ENCODE measurements at places on chromosomes 2 and 18.
A peak's percentile ranks its signal among the peaks of the same experiment; 100 is the strongest.

DNA sequence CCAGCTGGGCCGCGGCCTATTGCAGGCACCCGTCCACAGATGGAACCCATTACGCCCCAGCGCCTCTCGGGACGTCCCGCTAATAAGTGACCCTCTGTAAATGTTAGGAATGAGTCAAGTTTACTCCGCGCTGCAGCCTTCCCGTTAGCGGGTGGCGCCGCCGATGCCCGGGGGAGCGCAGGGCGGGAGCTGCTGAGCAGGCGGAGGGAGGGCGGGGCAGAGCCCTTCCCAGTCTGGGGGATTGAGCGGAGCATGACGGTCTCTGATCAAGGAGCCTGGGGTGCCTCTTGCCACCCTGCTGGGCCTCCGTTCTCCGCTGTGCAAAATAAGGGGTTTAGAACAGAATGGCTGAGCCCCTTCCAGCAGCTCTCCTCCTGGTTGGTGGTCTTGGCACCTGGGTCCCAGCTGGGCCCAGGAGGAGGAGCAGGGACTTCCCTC lies 10.5 kb downstream of the CROCC2 start:
- no peak for DNase-seq

DNA sequence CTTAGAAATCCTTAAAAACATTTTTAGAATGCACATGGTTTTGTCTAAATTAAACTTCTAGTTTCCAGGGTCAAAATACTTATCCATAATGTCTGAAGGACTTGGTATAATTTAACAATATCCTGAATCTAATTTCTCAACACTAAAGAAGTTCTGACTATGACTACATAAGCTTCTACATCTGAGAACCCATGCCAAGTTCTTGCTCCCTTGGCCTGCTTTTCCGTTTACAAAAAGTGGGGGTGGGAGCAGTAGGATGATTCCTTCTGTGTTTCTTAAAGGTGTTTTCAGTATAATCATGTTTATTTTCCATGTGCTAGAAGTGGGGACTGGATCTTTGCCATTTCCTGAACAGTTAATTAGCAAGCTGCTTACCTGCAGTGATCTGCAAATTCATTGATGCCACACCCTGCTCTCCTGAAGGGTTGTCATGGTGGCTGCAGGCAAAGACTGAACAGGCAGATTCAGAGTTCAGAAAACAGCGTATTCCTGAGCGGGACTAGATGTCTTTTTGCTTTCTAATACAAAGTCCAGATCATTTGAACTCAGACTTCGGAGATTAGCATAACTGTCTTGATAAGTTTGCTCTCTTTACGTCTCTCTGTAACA lies 36.2 kb downstream of the ADNP2 start:
- no peak for DNase-seq

DNA sequence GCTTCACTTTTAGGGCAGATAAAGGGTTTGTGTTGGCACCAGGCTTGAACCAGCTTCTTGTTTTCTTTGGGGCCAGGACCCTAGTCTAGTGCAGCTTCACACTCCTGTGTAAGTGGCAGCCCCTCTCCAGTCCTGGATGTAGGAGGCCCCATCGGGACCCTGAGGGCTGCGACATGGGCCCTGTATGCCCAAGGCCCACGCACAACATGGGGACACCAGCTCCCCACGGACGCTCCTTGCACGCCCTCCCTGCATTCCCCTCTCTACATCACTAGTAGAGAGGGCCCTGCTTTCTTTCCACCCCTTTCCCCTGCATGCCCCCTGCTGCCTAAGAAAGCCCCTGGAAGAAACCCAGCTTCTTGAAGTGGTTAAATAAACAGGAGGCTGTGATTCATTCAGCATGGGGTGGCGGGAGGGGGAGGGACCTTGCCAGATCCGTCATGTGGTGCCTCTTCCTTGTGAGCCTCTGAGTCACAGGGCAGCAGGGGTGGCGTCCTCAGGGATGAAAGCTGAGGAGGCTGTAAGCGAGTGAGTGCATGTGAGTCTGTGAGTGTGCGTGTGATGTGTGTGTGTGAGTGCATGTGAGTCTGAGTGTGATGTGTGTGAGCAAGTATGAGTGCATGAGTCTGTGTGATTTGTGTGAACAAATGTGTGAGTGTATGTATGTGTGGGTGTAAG lies 42.5 kb downstream of the COPS8 start:
- no peak for DNase-seq

DNA sequence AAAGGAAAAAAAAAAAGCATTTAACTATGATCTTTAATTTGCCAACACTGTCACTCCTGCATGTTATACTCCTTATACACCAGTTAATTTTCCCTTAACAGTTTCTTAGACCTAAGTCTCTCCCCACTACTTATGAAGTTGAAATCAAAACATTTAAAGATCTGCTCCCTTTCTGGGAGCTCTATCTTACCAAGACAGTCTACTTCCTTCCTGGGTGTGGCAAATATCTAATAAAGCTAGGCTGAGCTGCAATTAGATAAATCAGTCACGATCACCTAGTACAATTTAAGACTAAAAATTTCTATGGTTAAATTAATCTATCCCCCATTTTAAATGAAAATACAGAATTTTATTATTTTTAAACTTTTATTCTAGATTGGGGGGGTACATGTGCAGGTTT lies 33.4 kb downstream of the PUM2 start:
- DNase-seq = no peak

DNA sequence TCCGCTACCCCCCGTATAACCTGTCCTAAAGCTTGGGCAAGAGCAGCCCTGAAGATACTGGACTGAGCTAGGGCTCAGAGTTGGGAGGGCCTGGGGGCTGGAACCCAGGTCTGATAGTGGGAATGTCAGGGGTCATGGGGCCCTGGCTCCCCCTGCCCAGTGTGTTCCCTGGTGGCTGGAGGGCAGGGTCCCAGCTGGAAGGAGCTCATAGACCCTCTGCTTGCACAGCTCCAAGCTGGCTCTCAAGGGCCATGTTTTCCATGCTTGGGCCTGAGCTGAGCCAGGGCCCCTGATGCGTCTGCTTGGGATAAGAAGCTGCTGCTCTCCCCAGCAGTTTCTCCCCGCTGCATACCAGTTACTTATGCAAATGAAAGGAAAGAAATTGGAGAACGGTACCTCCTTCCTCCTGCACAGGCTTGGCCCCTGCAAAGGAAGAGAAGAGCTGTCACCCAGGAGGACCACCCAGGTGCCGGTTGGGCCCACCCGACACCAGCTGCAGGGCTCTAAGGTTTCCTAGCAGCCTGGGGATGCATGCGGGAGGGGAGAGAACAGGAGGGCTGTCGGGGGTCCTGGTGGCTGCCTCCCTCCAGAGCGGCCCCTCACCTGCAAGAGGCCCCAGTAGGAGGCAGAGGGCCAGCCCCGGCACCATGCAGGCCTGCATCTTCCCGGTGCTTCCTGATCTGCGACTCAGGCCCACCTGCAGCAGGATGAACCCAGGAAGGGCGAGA lies 628 bp downstream of the OTOS start:
- DNase-seq = no peak

- DNase-seq = no peak
Measured at GRCh38 chr18:58803978-58804377, 60.7 kb upstream of the ZNF532 start.

GRCh38 chr2:118929059-118929458 lies 12.9 kb upstream of the MARCO start:
- DNase-seq = no peak

- DNase-seq = peak; percentile 15
Measured at GRCh38 chr2:62467100-62467474, 38.9 kb downstream of the TMEM17 start.

Measured in NCI-H510A (cell line).